Esophagus squamous epithelium (tissue), 5 donors: ENCODE measurements at places on chromosomes 11 and 22.

GRCh38 chr22:33002035-33002434 lies 56.1 kb downstream of the SYN3 start:
- no peak for DNase-seq

DNA sequence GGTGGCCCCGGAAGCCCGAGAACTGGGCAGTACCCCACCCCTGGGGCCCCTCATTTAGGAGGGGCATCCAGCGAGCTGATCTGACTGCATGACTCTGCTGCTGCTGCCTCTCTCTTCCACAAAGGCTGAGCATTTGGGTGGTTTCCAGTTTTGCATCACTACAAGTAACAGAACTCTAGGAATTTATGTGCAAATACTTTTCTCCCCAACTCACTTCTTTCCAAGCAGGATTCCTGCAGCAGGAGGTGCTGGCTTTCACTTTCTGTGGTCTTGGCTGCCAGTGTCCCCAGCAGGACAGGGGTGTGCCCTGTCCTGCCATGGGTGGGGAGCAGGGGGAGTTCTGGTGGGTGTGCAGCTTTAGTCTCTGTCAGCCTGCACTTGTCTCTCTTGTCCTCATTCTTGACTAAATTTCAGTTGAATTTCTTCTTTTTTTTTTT lies 21.2 kb downstream of the UPB1 start:
- DNase-seq: no peak

DNA sequence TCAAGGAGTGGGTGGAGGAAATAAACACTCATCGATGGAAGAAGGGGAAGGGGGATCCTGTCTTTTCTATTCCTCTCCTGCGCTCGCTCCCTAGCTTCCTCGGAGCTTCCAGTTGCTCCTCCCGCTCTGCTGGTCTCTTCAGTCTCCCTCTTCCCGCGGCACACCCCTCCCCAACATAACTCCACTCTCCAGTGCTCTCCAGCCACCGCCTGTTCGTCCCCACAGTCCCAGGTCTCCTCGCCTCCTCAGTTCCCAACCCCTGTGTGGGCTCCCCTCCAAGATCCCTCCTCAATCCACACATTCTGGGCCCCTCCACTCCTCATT lies 438 bp downstream of the ZW10 start:
- no peak for DNase-seq

DNA sequence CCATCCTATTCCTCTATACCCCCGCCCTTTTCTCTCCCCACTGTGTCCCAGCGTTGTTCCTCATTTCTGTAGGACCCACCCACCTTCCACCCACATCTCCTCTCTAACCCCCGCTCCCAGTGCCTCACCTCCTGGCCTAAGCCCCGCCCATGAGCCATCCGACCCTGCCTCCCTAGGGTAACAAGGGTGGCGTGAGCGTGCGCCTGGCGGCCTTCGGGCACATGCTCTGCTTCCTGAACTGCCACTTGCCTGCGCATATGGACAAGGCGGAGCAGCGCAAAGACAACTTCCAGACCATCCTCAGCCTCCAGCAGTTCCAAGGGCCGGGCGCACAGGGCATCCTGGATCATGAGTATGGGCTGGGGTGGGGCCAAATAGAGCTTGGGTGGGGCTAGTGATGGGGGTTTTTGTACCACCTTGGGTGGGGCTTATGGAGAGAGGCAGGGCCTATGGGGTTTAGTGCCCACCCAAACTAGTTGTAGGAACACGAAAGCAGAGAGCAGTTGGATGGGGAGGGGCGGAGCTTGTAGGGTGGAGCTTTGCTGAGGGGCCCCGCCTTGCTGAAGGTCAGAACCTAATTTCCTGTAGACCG lies 4.5 kb downstream of the INPP5J start:
- DNase-seq: no peak

DNA sequence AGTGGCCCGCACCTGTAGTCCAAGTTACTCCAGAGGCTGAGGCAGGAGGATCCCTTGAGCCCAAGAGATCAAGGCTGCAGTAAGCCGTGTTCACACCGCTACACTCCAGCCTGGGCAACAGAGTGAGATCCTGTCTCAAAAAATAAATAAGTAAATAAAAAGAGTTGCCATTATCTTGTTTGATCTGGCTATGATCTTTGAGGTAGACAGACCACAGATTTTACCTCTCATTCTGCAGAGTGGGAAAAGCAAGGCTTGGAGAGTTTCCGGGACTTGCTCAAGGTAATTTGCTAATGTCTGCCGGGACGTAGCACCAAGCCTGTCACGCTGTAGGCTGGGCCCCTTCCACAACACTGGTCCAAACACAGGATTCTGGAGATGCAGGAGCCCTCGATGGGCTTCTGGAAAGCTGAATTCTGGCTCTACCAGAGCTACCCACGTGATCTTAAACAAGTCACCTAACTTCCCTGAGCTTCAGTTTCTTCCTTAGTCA lies 6.8 kb downstream of the GRAP2 start:
- DNase-seq: no peak

- DNase-seq: no peak
Observed at GRCh38 chr11:15911377-15912044, 444.8 kb downstream of the SOX6 start.

DNA sequence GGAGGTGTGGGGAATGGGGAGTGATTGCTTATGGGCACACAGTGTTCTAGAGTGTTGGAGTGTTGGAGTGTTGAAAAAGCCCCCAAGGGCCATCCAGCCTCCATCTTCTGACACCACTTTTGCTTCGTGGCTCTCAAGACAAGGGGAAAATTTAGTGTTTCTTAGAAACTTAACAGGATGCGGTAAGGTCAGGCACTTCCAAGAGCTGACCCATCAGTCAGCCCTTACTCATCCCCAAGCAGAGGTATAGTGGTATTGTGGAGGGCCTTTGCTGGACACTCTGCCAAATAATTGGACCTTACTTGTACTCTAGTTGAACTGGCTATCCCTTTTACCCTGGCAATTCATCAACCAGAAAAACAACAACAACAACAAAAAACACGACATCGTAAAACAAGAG lies 14.8 kb upstream of the ALDH3B2 start:
- no peak for DNase-seq

- DNase-seq: no peak
Observed at GRCh38 chr11:74357449-74357848, 40.8 kb downstream of the PGM2L1 start.

DNA sequence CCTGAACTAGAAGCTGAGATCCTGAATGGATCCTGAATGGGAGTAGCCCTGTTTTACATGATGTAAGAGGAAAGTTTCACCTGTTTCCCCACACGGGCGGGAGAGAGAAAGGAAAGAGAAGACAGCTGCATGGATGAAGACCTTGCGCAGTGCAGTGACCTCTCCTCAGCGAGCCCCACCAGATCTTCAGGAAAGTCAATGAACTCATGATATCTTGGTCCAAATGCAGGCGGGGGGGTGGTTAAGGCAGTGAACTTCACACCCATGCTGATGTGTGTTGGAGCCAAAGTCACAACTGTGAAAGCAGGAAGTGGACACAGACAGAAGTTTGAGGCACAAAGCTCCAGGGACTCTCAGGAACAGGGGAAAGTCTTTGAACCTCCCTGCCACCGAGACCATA lies 8.6 kb upstream of the FJX1 start:
- no peak for DNase-seq

DNA sequence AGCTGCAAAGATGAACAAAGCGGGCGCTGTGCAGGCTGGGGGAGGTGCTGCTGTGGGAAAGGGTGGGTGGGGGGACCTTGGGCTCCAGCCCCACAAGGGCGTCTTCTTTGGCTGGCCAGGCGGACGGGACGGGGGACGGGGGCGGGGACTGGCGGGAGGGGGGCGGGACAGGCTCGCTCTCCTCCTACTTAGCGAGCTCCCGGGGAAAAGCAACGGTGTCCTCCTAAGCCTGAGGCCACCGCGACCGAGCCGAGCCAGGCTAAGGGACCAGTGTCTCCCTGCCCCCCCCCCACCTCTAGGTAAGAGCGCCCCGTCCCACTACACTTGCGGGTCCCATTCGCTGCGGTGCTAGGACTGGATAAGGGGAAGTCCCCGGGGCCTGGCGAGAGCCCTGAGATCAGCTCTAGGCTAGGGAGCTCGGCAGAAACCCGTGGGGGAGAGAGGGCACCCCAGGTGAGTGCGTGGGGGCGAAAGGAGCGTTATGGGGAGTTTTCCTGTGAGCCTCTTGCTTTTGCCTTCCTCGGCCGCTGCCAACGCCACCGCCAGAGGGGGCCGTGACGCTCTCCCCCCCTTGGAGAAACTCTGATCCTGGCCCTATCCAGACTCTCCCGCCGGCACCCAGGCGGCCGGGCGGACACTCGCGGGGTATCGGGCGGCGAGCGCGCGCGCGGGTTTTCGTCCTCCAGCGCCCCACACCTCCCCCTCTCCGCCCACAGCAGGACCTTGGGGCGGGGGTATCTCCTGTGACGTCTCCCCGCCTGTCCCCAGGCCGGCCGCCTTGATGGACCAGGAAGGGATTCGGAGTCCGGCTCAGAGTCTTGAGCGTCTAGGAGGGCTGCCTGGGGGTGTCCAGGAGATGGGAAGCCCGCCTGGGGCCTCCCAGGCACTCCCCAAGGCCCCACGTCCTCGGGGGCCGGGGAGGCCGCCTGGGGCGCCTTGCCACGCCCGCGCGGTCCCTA lies at the start of gene PHLDB1:
TSS of gene PHLDB1 (plus strand) at position 215 of the 959 bp plus-strand sequence. CDS start 6,222 bp downstream, outside the sequence.
- DNase-seq: no peak

DNA sequence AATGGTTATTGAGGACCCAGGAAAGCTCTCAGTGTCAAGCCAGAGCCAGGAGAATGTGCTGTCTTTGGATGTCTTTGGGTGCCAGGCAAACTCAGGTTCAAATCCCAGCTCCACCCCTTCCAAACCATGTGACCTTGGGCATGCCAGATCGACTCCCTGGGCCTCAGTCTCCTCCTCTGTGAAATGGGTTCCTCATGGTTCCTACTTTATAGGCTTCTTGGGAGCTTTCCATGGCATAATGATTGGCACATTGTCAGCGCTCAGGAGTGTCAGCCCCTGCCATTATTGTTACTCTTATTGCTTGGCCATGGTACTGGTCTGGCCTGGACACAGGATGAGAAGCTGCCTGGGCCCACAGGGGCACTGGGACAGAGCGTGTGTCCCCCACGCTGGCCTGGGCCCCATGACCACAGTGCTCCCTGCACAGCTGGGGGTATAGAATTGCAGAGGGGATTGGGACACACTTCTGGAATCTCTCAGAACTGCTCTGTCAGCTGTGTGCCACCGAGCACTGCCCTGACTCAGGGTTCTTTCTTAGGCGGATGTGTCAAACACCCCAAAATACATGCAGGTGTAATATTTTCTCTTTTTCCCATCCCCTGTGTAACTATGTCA lies 37.6 kb upstream of the CRYBB3 start:
- DNase-seq: no peak

DNA sequence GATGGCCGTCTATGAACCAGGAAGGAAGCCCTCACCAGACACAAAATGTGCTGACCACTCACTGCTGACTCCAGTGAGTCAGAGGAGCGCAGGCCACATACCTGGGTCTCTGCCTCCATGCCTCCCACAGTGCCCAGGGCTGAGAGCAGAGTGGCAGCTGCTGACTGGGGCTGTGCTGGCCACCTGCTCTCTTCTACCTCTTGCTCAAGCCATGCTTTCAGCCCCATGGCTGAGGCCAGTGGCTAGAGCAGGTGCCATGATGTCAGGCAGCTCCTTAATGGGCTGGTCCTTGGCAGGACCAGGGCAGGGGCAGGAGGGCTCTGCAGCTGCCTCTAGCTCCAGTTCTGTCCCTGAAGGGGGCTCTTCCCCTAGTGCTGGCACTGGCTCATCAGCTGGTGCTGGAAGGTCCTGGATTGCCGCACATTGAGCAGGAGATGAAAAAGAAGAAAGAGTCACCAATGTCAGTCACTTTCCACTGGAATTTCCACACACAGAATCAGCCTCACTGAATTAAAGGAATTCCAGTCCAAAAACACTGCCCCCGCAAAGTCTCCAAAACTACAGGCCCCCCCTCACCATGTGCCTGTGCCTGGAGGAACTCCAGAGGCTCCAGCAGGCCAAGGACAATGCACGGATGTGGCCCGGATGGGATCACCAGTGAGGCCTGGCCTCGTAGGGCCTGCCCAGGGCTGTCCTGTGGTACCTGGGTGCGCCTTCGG lies 86.4 kb downstream of the GGTLC2 start:
- DNase-seq: no peak

DNA sequence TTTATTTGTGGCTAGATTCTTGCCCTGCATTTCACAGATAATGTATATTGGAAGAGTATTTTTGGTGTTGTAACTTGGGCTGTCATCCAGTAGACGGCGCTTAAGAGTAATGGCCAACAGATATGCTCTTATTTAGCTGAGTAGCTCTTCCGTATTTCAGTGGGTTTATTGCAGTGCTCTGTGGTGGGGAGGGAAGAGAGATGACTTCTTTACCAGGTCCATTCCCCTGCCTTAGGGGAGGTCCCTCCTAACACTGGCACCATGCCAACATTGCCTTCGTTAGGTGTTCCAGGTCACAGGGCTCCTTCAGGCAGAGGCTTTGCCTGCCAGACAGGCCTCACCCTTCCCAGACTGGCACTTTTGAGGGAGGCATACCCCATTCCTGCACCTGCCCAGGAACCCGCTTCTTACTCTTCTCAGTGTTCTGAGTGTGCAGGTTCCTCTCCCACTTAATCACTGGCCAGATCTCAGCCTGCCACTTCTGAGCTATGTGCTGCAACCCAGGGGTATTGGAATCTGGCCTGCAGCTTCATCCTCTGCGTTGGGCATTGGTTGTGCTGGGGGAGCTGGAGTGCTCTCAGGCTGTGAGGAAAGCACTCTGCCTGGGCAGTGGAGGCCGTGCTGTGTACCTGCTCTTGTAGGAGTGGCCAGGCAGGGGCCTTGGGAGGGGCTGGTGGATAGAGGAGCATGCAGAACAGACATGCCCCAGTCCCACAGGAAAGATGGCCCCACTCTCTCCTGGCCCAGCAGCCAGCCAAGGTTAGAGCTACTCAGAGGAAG lies 29.4 kb upstream of the SLN start:
- no peak for DNase-seq

DNA sequence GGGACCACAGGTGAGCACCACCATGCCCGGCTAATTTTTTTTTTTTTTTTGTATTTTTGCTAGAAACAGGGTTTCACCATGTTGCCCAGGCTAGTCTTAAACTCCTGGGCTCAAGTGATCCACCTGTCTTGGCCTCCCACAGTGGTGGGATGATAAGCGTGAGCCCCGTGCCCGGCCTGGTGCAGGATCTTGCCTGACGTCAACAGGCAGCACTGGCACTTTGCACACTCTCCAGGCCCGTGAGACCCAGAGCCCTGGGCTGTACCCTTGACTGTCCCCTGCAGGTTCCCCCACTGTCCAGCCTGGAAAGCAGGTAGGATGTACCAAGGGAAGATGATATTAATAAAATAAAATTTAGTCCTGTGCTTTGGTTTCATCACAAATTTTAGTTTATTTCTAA lies 29.1 kb upstream of the PANX2 start:
- no peak for DNase-seq

DNA sequence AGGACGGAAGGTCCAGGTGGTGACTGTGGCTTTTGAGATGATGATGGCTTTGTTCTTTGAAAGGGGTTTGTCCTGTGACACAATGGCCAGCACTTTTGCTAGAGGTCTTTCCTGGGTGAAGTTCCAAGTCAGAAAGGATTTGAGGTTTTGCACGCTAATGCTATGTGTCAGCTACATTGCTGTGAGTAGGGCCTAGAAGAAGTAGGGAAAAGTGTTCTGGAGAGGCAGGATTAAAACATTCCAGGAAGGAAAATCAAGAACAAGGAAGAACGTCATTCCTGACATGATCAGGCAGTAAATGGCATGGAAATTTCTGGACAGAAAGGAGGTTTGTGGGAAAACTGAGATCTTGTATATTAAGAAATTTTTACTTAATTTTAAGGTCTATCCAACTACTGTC lies 290.7 kb downstream of the NTM start:
- no peak for DNase-seq
